ENCODE measurements at places on chromosomes 7 and 10.

DNA sequence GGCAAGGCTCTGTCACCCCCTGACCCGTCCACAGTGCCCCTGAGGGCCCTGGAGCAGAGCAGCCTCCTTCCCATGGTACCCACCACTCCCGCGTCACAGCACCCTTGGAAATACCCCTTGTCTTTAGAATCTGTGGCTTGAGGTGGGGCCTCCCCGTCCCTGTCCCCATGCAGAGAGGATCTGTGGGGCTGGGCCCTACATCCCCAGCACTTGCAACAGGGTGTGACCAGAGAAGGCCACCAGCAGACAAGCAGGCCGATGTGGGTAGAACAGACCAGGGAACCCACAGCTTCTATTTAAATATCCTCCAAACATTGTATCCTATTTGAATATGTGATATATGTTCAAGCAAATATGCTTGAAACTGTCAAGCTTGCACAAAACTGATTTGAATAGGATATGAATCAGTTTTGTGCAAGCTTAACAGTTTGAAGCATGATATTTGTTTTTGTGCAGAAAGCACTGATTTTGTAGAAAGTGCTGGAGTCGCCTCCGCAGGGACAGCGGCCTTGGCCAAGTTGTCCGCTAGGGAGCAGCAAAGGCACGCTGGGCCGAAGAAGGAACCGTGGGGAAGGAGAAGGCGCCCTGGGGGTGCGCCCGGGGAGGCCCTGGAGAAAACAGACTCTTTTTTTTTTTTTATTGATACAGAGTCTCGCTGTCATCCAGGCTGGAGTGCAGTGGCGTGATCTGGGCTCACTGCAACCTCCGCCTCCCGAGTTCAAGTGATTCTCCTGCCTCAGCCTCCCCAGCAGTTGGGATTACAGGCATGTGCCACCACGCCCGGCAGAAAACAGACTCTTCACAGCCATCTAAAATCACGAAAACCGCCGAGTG, 2.2 kb downstream of the CFAP46 start:
- no peak for DNase-seq

- DNase-seq = no peak
Measured at GRCh38 chr7:130881799-130882141, 147.8 kb upstream of the KLF14 start.

DNA sequence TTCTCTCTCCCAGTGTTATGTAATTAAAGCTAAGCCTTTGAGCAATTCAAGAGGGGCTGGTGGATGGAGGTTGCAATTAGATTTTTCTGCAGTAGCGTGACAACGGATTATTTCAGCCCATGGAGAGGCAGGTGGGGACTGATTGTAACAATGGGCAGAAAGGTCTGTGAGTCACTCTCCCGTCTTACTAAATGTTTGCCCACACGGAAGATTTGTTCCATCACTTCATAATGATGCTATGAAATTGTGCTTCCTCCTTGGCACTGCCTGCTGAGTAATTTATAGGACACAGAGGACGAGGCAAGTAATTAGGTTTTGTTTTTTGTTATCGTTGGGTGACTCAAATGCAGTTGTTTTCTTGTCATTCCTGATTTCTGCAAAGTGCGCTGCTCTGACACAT, 594.5 kb upstream of the DPP6 start:
- DNase-seq = no peak

GRCh38 chr10:77846718-77847311, 79.7 kb downstream of the DLG5 start:
- DNase-seq = peak; percentile 42

- DNase-seq = no peak
Measured at GRCh38 chr7:155756322-155756721, 55.9 kb downstream of the SHH start.

GRCh38 chr7:29921404-29922010, 68.1 kb downstream of the SCRN1 start:
- DNase-seq = no peak

GRCh38 chr10:49783645-49784044, 21.5 kb upstream of the OGDHL start:
- DNase-seq = no peak

- DNase-seq = no peak
Measured at GRCh38 chr7:21462081-21462480, 34.2 kb downstream of the SP4 start.

DNA sequence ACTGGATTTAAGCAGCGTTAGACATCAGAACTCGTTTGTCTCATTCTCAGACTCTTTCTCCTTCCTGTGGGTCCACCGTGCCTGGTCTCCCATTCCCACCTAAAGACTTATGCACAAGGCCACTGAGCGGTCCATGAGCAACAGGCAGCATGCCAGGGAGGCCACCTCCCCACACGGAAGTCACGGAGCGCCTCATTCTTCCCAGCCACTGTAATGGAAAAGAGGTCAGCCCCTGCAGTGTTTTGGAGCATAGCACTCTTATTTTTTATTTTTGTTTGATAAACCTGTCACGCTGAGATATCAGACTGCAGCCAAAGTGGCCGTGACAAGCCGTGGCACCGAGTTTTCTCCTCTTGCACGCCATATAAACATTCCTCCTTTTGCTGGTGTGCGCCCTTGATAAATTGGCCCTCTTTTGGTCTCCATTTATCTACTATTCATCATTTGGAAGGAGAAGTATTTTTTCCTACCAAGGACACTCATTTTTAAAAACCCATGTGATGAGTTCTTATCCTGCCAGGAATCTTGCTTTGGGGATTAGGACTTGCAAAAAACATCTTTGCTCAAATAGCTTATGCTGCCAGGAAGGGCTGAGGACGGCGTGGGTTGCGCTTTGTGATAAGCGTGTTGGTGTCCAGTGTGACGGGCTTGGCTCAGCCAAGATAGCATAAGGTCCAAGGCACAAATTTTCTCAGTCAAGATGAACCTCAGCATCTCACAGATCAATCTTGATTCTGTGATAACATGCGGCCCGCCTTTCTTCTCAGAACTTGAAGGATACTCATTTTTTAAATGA, 206.0 kb downstream of the CCDC3 start:
- no peak for DNase-seq

- DNase-seq = no peak
Measured at GRCh38 chr10:58175990-58176900, 91.4 kb downstream of the IPMK start.

DNA sequence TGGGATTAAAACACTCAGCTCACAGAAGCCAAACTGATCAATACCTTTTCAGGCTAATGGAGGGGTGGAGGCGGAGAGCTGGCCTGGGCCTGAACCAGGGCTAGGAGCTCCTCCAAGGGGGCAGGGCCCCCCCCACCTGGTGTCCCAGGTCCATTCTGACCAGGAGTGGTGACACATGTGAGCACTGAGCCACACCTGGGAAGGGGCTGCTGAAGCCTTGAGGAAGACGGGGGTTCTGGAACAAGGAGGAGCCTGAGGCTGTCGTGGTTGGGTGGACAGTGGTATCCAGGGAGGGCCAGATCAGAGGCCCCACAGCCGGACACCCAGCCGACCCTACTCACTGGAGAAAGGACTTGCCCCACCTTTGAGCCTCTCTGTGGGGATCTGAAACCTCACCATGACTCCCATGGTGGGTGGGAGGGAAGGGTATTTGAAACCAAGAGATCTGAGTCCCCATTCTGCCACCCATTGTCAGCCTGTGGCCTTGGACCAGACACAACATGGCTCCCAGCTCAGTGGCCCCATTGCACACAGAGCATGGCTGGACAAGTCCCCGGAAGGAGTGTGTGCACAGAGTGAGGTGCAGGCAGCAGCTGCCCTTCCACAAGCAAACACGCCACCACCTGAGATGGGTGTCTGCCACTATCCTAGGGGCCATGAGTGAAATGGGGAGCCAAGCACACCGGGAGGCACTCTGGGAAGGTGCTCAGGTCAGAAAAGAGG, 12.4 kb downstream of the TMEM273 start:
- DNase-seq = no peak

- DNase-seq = no peak
Measured at GRCh38 chr10:103428989-103429643, 23.1 kb downstream of the CALHM2 start.

DNA sequence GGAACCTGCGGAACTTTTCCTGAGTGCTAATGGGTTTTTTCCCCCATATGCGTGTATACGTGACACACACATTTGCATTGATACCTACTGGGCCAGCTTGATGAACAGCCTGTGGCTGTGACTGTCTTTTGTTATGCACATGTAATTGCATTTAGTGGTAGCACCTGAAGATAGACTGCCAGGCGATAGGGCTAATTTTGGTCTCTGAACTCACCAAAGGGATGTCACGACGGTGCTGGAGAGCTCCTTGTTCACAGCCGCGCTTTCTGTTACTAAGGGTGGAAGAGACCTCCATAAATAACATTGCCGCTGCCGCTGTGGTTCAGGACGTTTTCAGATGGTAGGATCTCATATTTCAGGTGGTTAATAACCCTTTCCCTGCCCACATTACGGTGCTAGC, 133.2 kb downstream of the CAMK1D start:
- no peak for DNase-seq

- no peak for DNase-seq
Measured at GRCh38 chr10:27794157-27794556, 48.5 kb upstream of the MKX start.

GRCh38 chr7:74684921-74685320, 27.4 kb downstream of the GTF2I start:
- no peak for DNase-seq

- peak; percentile 33 for DNase-seq
Measured at GRCh38 chr10:62632071-62632809, 172.3 kb upstream of the ADO start.

- DNase-seq = no peak
Measured at GRCh38 chr7:144853542-144853941, 17.7 kb upstream of the TPK1 start.
